ENCODE measurements at places on chromosomes 16 and 17. TPM values are rescaled to one million over a fixed set of nuclear protein-coding genes. Genes with fewer than 3 reads are reported as not detected.
A peak's percentile ranks its signal among the peaks of the same experiment; 100 is the strongest.

DNA sequence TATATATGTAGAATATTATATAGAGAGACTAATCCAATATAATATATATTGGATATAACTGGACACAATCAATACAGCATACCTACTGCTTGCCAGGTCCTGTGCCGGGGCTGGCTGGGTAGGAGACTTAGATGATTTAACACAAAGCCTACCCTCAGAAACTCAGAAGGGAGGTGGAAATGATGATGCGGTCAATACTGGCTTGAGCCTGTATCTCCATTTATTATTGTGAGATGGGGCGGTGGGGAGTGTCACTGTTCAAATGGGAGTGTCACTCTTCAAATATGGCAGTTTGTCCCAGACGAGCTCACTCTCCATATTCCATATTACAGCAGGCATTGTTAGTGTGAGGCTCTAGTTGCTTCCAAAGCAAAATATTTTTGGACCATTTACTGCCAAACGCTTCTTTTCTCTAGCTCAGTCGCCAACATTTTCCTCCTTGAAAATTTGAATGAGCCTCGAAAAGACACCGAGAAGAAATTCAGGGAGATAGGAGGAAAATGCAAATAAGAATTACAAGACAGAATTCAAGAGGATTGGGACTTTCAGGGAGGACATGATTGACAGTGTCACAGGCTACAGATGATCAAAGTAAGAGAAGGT lies 70.7 kb downstream of the WSCD1 start:
- H3K27ac ChIP-seq = no peak overlapping the region
- H3K36me3 ChIP-seq = no peaks in the 10 kb centered on the region
- H3K4me3 ChIP-seq = no peak overlapping the region
- H3K27me3 ChIP-seq = peaks cover 36% of the 10 kb centered on the region

GRB7 gene
- 46.4 TPM for total RNA-seq

DNA sequence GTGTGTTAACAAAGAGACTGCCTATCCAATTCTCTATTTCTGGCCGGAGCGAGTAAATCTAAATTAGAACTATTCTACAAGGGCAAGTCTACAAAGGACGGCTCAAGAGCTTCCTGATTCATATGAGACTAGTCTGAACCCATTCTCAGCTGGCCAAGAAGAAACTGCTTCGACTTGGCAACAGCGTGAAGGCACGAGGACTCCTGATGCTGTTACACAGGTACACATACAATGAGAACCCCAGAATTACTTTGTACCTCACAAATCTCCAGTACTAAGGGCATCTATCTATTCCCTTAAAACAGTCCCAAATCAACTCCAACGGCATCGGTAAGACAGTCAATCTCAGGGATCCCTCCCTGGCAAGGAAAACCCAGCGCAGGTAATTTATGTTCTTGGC lies 1.5 kb downstream of the CRK start:
- peak overlapping the region; percentile 98 for H3K27ac ChIP-seq
- peak overlapping the region; percentile 92 for H3K4me3 ChIP-seq
- no peak for DNase-seq
- H3K27me3 ChIP-seq = no peaks in the 10 kb centered on the region

GRCh38 chr16:59878479-59878878 lies 1144.4 kb upstream of the GOT2 start:
- no peak overlapping the region for H3K27ac ChIP-seq
- H3K27me3 ChIP-seq = peaks cover 7% of the 10 kb centered on the region
- no peak for DNase-seq
- H3K4me3 ChIP-seq = no peak overlapping the region

NFATC2IP gene
- total RNA-seq = 48.7 TPM

DNA sequence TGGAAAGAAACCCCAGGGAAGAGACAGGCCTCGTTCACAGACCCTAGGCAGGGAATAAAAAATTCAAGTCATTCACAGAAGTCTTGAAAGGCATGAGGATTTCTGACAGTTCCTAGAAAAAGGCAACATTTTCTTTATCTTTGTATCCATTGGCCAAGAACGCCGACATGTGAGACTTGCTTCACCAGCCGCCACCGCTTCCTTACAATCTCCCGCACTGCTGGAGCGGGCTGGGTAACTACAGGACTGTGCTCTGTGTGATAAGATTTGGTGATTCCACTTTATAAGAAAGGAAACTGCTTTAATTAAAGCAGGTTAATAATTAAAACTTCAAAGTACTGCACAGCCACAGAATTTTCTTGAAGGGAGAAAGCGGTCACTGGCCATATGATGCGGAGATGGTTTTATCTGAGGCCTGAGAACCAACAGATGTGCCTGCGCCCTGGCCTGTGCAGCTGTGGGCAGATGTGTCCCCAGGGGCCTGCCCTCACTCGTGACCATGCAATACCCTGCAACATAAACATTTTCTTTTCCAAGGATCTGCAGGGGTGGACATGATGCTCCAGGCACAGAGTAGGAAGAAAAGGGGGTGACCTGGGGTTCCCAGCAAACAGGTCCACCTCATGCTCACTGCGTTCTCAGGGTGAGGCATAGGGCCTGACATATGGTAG lies 13.0 kb upstream of the LGALS3BP start:
- H3K27ac ChIP-seq = no peak overlapping the region
- H3K27me3 ChIP-seq = no peaks in the 10 kb centered on the region
- H3K4me3 ChIP-seq = no peak overlapping the region

- H3K4me3 ChIP-seq = no peak overlapping the region
- peaks cover 6% of the 10 kb centered on the region for H3K4me1 ChIP-seq
- no peaks in the 10 kb centered on the region for H3K27me3 ChIP-seq
- no peak overlapping the region for H3K27ac ChIP-seq
Measured at GRCh38 chr16:29857133-29857760, 5.8 kb downstream of the CDIPT start.

- peaks cover 4% of the 10 kb centered on the region for H3K27me3 ChIP-seq
- peaks cover 47% of the 10 kb centered on the region for H3K4me1 ChIP-seq
- peak; percentile 81 for DNase-seq
- H3K27ac ChIP-seq = peak overlapping the region; percentile 92
- H3K36me3 ChIP-seq = no peaks in the 10 kb centered on the region
- H3K4me3 ChIP-seq = no peak overlapping the region
Measured at GRCh38 chr16:48503779-48504178, 106.2 kb downstream of the N4BP1 start.

SLFN12 gene
- total RNA-seq = 19.5 TPM

OR1F1 gene
- total RNA-seq = not detected

ZP2 gene
- total RNA-seq = not detected

SOST gene
- total RNA-seq = 0.23 TPM

HSPB9 gene
- total RNA-seq = not detected

DNA sequence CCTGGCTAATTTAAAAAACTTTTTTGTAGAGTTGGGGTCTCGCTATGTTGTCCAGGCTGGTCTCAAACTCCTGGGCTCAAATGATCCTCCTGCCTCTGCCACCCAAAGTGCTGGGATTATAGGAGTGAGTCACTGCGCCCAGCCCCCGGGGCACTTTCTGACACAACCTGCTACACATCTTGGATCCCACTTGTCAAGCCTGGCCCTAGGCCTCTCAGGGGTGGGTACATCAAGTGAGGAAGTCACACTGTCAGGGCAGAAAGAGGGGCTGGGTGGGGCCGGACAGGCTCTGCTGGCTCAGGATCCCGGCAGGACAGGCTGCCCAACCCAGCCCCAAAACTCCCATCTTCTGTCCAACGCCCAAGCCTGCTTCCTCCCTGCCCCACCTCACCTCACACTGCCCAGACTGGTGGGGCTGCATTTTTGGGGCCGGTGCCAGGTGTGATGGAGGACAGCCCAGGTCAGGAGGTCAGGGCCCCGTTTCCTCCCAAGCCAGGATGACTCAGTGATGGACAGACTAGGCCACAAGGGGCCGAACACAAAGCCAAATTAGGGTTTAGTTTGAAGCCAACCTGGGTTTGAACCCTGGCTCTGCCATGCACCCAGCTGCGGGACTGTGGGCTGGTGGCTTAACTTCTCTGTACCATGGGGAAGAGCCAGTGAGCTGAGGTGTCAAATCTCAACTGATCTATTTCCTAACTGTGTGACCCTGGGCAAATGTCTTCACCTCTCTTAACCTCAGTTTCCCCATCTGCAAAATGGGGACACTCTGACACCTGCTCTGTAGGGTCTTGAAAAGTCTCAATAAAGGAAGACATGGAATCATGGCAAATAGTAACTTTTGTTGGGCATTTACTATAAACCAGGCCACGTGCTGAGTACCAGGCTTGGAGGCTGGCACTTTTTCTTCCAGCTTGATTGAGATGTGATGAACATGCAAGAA lies 8.9 kb upstream of the PPL start:
- H3K36me3 ChIP-seq = no peaks in the 10 kb centered on the region
- no peak overlapping the region for H3K4me3 ChIP-seq
- peak overlapping the region; percentile 99 for H3K27ac ChIP-seq
- H3K27me3 ChIP-seq = peaks cover 3% of the 10 kb centered on the region

DNA sequence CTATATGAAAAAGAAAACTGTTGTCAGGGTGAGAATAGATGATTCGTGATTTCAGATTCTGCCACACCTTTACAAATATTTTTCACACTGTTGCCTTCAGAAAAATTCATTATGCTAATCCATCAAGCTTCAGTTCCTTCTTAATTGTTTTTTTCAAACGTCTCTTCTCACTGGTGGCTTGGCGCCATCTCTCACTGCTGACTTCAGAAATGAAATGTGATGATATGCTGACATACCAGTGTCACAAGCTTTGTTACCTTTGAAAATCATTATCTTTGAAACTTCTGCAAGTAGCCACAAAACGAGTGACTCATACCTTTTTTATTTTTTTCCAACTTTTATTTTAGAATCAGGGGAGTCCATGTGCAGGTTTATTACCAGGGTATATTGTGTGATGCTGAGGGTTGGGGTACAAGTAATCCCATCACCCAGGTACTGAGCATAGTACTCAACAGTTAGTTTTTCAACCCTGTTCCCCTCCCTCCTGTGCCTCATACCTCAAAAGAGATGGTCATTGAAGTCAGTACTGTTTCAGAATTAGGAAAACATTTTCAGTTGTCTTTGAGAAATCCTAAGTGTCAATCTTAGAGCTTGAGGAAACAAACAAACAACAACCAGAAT lies 14.0 kb upstream of the KRT222 start:
- H3K27ac ChIP-seq = no peak overlapping the region
- H3K4me3 ChIP-seq = no peak overlapping the region
- H3K27me3 ChIP-seq = peaks cover 55% of the 10 kb centered on the region

GRCh38 chr16:25108054-25108453 lies 3.5 kb upstream of the LCMT1 start:
- H3K27ac ChIP-seq = no peak overlapping the region
- peak overlapping the region; percentile 93 for H3K4me3 ChIP-seq
- peaks cover 10% of the 10 kb centered on the region for H3K27me3 ChIP-seq

- H3K27ac ChIP-seq = no peak overlapping the region
- no peaks in the 10 kb centered on the region for H3K4me1 ChIP-seq
- H3K4me3 ChIP-seq = no peak overlapping the region
- peaks cover 52% of the 10 kb centered on the region for H3K27me3 ChIP-seq
- H3K36me3 ChIP-seq = no peaks in the 10 kb centered on the region
Measured at GRCh38 chr17:31388770-31389656, 2.5 kb upstream of the RAB11FIP4 start.

DNA sequence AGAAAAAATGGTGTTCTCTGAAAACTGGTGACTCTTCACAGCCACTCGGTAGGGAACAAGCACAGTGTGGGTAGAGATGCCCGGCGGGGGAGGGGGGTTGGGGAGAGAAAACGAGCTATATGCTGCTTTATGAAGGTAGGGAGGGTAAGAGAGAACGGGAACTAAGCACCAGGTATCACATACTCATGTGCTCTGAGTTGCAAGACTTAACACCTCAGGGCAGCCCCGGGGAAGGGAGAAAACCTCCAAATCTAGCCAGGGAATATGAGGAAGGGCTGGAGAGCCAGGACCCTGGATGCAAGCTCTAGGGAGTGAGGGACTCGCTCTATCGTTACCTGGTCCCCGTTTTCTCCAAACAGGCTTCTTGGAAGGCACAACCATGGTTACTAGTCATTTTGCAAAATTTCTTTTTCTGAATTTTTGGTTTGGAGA lies 35.3 kb downstream of the HIC1 start:
- peaks cover 5% of the 10 kb centered on the region for H3K36me3 ChIP-seq
- DNase-seq = no peak
- H3K27ac ChIP-seq = peak overlapping the region; percentile 90
- H3K4me3 ChIP-seq = no peak overlapping the region
- peaks cover 74% of the 10 kb centered on the region for H3K4me1 ChIP-seq

SLC5A10 gene
- total RNA-seq = 0.25 TPM

YPEL3 gene
- 45.0 TPM for total RNA-seq

DNA sequence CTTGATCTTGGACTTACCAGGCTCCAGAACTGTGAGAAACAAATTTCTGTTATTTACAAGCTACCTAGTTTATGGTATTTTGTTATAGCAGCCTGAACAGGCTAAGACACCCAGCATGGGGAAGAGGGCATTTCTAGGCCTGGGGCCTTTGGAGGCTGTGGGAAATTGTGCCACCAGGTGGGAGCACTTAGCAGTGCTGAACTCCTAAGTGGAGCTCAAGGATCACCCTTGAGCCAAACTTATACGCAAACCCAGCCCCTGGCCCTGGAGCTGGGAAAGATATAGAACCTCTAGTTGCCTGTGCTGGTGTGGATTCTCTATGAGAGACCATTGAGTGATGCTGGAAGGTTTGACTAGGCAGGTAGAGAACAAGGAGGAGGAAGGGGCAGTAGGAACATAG lies 36.1 kb downstream of the MIS12 start:
- no peak for DNase-seq
- H3K27me3 ChIP-seq = no peaks in the 10 kb centered on the region
- peaks cover 14% of the 10 kb centered on the region for H3K4me1 ChIP-seq
- H3K4me3 ChIP-seq = no peak overlapping the region
- H3K27ac ChIP-seq = no peak overlapping the region
- no peaks in the 10 kb centered on the region for H3K36me3 ChIP-seq

DNA sequence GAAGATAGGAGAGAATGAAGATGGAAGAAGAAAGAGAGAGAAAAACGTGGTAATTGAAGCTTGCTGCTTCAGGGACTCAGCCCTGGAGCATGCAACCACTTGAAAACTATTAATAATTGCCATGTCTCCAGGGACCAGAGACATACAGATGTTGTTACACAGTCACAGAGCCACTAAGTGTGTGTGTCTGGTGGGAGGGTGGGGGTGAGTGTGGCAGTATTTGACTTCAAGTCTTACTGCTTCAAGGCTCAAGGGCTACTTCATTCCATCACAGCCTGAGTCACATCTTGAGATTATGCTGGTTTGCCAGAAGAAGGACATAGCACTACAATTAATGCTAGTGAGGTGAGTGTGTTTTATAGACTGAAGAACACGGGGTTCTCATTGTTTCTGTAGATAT lies 202.2 kb downstream of the CDH8 start:
- peaks cover 39% of the 10 kb centered on the region for H3K4me1 ChIP-seq
- no peaks in the 10 kb centered on the region for H3K27me3 ChIP-seq
- no peak overlapping the region for H3K4me3 ChIP-seq
- no peaks in the 10 kb centered on the region for H3K36me3 ChIP-seq

DNA sequence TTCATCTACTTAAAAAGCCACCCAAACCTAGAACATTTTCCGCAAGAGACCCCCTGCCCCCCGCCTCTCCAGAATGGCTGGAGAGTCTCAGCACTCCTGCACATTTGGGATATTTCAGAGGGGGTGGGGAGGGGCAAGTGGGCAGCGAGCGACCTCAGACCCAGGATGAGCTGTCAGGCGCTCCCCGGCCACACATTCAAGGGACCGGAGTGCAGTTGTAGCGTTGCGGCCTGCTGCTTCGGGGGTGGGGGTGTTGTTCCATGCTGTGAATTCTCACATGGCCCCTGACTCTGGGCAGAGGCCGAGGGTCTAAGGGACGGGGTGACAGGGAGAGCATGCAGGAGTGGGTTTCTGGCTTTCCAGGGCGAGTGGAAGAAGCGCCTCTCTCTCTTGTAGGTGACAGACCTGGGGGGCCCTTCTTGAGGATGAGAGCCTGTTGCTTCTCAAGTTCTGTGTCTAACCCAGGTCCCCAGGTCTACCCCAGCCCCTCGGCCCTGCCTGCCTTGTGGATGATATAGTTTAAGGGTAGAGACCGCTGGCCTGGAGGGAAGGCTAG lies 231.2 kb downstream of the SEC14L1 start:
- H3K27ac ChIP-seq = peak overlapping the region; percentile 94
- no peaks in the 10 kb centered on the region for H3K36me3 ChIP-seq
- DNase-seq = no peak
- peak overlapping the region; percentile 66 for H3K4me3 ChIP-seq
- H3K4me1 ChIP-seq = peaks cover 51% of the 10 kb centered on the region
- no peaks in the 10 kb centered on the region for H3K27me3 ChIP-seq

ZNF830 gene
- total RNA-seq = 18.5 TPM

Measured in mesothelial cell of epicardium (in vitro differentiated cells).